IMR-90 (cell line): ENCODE measurements at places on chromosomes 7 and 10. TPM values are rescaled to one million over a fixed set of nuclear protein-coding genes. Genes with fewer than 3 reads are reported as not detected.

DNA sequence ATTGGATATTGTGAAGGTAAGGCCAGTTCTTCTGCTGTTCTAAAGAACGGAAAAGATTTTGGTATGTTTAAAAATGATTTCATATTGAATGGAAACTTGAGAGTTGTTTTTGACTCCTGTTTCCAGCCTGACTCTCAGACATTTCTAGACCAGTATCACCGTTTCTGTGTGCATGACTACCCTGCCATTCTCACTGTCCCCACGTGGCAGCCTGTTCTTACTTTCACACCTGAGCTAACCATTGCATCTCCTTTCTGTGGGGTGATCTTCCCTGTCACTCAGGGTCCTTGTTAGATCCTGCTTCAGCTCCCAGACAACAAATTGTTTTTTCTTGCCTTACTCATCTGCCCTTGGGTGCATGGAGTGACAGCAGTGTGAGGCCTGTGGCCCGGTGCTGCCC is 38.9 kb downstream of the GLRX3 start:
- DNase-seq: no peak

PTF1A gene
- total RNA-seq: not detected in 2 replicates

DNA sequence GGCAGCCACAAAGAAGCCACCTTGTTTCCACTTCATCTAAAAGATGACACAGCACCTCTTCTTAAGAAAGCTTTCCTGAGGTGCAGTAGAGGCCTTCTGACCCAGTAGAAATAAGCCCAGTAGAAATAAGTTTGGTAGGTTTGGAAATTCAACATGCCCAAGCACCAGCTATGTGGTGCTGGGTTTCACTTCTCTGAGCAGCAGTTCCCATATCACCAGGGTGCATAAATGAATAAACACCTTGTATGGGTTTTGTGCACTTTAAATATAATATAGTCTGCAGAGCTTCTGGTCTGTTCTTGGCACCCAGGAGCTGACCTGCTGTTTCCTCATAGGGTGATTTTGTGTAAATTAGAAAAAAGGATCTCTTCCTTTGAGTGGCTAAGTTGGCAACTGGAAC is 492.4 kb upstream of the SORCS1 start:
- no peak for DNase-seq

- DNase-seq: no peak
These were observed 1.1 kb upstream of the AQP1 start for GRCh38 chr7:30910411-30911073.

DNA sequence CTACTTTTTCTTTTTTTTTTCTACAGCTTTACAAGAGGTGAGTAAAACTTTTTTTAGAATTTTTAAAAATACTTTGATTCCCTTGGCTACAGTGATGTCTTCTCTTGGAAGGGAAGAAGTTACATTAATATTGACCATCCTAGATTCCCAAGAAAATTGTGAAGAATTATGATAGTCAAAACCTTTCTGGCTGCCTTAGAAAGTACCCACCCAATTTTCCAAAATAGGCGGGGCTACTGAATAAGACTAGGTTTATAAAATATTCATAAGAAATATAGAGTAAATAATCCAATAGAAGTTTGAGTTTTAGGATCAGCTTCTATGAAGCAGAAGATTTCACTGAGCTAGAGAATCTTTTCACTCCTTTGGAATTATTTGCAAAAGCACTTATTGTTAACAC is 3.0 kb downstream of the COL1A2 start:
- no peak for DNase-seq

GRCh38 chr10:1377231-1377630 is 321.0 kb downstream of the WDR37 start:
- no peak for DNase-seq

- no peak for DNase-seq
These were observed at the start of gene CALML5 for GRCh38 chr10:5499493-5500140. TSS of gene CALML5 (minus strand) at chr10:5499570. CDS start at chr10:5499438, 132 bp downstream.

DNA sequence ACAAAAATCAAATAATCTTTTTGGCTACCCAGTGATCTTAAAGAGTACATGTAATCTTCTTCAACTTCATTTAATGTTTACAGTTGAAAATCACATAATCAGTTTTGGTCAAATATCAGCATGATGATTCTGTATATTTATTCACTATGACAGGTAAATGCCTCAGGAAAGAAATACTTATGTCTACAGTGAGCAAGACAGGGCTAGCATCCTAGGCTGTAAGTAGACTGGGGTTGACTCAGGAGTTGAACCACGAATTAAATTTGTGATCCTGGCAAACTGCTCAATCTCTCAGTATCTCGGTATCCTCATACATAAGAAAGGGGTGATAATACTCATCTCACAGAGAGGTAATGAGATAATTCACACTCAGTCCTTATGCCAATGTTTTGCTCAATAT is 71.8 kb downstream of the SEMA3D start:
- DNase-seq: no peak

EBLN1 gene
- not detected in 2 replicates for total RNA-seq

RNF133 gene
- total RNA-seq: under 0.01 TPM in 1 of 2 replicates, not detected in the other

DNA sequence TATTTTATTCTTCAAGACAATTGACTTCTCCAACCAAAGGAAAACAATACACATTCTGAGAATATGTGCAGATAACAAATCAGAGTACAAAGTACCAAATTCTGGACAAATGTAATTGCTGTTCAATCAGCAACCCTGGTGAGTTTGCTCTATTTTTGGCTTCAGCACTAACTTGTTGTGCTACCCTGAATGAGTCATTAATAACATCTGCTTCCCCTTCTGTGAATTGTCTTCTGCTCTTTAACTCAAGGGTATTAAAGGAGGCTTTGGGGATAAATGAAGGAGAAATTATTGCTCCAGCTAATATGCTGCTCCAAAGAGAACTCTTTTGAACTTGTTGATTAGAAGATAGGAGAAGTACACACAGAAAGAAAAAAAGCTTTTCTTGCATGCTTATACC is 459.3 kb downstream of the HTR7 start:
- peak; percentile 25 for DNase-seq

GRCh38 chr7:150507947-150508602 is 6.6 kb upstream of the GIMAP7 start:
- no peak for DNase-seq

EEPD1 gene
- total RNA-seq: 7.3 and 8.1 TPM in 2 replicates

DNA sequence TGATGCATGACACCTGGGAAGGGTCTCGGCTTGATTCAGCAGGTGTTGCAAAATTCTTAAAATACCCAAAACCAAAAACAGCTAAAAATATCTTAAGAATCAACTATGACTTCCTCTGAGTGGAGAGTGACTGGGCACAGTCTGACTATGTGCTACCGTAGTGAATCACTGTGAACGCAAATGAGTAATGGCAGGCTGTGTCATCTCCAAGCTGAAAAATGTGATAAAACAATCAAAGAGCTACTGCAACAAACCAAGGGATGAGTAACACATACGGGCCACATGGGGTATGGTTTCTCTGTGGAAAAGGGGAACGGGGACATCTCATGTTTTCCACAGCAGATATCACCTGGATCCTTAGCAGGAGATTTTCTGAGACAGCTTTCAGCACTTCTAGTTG is 127.5 kb downstream of the ABCA13 start:
- DNase-seq: peak; percentile 84

GRCh38 chr7:53628775-53629174 is 593.3 kb downstream of the POM121L12 start:
- DNase-seq: no peak

DNA sequence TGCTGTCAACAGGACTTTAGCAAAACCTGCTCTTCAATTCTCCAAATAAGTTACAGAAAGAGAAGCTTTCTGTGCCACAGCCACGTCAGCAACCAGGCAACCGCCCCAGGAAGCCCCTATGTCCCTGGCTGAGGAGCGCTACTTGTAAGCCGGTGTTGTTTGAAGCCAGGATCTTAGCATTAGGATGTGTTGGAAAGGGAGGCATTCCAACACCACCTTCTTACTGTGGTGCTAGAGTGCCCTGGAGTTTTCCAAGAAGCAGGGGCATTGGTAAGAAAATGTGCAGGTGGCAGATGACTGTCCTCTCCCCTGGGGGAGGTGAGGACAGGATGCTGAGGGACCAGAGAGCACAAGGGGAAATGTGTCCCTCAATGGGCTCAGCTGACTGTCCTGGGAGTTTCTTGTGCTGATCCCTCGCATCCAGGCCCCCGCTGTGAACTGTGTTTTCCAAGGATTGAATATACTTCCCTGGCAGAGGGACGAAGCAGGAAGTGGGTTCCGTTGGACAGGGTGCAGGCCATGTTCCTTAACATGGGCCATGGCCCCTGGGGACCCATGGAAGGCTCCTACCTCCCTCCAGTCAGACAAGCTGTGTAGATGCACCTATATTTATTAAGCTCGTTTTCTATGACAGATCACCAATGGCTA is 139.6 kb upstream of the GDF10 start:
- DNase-seq: no peak

DNA sequence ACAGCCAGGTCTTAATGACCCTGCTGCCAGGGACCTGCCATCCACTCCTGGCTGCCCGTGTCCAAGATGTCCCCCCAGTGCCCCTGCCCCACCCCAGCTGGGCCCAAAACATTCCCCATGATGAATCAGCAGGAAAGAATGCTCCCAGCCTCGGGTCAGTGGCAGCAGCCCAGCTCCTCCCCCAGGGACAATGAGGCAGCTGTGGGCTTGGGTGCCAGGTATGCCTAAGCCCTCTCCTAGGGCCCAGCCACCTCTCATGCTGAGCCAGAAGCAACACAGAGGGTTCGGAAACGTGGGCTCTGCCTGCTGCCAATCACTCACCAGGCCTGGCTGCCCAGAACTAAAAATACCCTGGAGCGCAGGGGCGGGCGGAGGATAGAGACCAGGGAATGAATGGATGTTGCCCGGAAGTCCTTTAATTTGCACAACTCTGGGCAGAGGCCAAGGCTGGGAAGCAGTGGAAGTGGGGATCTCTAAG is 1.5 kb upstream of the LOXL4 start:
- DNase-seq: peak; percentile 73

DNA sequence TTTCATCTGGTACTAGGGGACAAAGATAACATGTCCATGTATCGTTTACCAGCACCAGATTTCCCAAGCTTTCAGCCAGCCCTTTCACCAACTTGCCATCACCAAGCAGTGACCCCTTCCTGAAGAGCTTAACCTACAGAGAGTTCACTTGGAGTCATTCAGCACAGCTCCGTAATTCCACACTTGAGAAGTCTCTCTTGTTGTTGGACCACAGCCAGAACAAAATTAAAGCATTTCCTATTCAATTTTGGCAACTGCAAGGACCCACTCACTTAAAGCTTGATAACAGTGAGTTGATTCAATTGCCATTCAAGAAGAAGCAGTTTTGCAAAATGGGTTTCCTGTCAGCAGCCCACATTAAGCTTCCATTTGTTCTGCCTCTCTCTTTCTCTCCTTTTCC is 88.5 kb upstream of the LRRTM3 start:
- DNase-seq: no peak

CLEC5A gene
- total RNA-seq: not detected in 2 replicates

ANKRD7 gene
- total RNA-seq: 0.18 and 0.28 TPM in 2 replicates

HMX3 gene
- total RNA-seq: not detected in 2 replicates

- DNase-seq: no peak
These were observed 74.4 kb upstream of the PAX2 start for GRCh38 chr10:100670828-100671479.

- DNase-seq: no peak
These were observed 237.1 kb upstream of the FAM3C start for GRCh38 chr7:121633186-121633585.

DNA sequence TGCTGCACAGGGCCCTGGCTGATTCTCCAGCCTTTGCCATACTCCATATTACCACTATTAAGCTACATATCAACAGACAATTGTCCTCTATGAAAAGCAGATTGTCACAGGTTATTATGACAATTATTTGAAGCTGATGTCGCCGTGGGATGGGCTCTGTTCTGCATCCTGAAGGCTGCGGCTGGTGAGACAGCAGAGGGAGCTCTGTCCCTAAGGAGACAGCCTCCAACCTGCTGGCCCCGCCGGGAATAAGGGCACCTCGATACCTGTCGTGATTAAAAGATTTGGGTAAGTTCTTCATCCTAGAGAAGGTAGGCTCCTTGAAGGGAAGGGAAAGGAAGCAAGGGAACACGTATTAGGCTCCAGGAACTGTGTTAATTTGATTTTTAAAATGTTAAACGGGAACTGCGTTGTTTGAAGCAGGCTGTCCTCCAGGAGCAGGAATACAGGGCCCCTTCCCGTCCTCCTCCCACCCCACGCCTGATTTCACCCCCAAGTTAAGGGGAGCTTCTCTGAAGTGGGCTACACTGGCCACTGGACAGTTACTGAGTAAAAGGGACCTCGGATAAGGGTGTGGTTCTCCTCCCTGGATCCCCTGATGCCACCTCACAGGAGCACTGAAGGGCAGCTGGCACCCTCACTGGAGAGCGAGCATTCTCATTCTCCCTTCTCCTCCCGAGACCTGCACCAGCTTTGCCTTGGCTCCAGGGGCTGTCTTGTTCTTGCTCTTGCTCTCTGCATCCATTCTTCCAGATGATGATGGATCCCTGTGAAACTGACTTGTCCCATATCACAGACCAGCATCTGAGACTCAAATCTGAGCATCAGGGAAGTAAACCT is 11.8 kb upstream of the TIAL1 start:
- peak; percentile 35 for DNase-seq

DNA sequence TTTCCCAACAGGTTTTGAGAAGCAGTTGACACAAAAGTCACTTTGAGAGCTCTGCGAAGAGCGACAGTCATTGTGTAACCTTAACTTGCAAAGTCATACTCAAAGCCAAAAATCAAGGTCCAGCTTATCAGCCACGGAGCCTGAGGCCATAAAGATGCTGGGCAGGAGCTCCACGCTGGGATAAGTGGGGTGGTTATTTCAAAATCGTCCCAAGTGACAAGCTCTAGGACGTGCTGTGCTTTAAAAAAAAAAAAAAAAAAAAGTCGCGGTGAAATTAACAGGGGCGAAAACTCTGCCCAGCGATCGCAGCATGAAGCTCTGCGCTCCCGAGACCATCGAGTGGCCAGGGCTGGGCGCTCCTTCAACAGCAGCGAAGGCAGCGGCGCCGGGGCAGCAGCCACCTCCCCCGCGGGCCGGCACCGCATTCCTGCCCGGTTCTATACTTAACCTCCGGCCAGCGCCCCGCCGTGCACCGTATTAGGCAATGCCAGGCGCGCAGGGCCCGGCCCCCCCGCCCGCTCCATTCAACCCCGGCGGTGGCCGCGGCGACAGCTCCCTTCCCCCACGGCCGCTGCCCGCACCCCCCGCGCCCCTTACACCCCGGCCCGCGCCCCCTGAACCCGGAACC is 657 bp downstream of the HACD1 start:
- DNase-seq: peak; percentile 47

C10orf71 gene
- not detected in 2 replicates for total RNA-seq

GRCh38 chr10:29257106-29257783 is 31.6 kb upstream of the LYZL1 start:
- peak; percentile 86 for DNase-seq

GRCh38 chr10:60353519-60354258 is 36.0 kb downstream of the ANK3 start:
- peak; percentile 29 for DNase-seq

DNA sequence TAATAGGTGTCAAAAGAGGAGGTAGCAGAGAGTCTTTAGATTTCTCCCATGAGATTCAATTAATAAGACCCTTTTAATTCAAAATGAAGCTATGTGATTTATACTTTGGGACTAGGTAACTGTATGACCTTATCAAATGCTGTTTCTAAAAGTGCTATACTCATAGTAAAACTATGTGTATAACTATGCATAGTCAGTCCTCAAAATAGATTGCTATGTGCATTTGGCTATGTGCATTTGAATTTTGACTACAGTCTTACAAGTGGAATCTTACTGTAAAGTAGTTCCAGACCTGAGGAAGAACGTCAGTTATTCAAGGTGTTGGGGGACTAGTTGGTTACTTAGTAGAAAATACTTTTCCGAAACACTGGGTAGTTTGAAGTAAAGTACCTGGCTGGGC is 36.9 kb downstream of the ADD3 start:
- DNase-seq: peak; percentile 35

SERPINE1 gene
- total RNA-seq: 1,441 and 1,485 TPM in 2 replicates

PLAU gene
- 115 and 123 TPM in 2 replicates for total RNA-seq
